Activated naive CD8-positive, alpha-beta T cell treated with anti-CD3 and anti-CD28 coated beads for 36 hours (primary cell): ENCODE measurements at places on chromosomes 7 and 10. TPM values are rescaled to one million over a fixed set of nuclear protein-coding genes. Genes with fewer than 3 reads are reported as not detected.

- no peak for DNase-seq
These were observed 20.3 kb upstream of the NCAPG2 start for GRCh38 chr7:158724658-158725505.

- no peak for DNase-seq
These were observed 381.0 kb upstream of the NRP1 start for GRCh38 chr10:33715303-33715975.

- DNase-seq: no peak
These were observed 186.2 kb downstream of the MACC1 start for GRCh38 chr7:20030915-20031362.

GRCh38 chr7:94003446-94004023 lies 620 bp downstream of the BET1 start:
- DNase-seq: peak; percentile 4

The ZNF488 gene
- total RNA-seq: 0.33 TPM

The SORCS3 gene
- not detected for total RNA-seq

The BTBD16 gene
- not detected for total RNA-seq
